ENCODE measurements at places on chromosomes 6 and 20.

- peak; percentile 40 for DNase-seq
Measured at GRCh38 chr20:57999465-58000111, 228.9 kb downstream of the ANKRD60 start.

DNA sequence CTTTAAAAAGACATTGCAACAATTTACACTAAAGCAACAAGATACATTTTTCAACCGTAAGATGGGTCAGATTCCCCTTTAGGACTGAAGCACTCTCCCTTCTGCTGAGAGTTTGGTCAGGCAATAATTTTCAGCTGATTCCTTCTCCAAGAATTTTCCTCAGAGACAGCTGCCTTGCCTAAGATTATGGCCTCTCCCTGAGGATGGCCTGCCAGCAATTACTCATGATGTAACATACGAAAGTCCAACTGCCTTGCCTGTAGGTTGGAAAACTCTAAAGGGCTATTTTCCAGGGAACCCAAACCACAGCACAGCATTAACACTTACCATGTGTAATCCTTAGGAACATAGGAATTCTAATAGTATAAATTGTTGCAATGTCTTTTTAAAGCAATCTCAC, 229.1 kb upstream of the FLRT3 start:
- DNase-seq = no peak

- DNase-seq = no peak
Measured at GRCh38 chr6:51541847-51542246, 545.6 kb downstream of the PKHD1 start.

DNA sequence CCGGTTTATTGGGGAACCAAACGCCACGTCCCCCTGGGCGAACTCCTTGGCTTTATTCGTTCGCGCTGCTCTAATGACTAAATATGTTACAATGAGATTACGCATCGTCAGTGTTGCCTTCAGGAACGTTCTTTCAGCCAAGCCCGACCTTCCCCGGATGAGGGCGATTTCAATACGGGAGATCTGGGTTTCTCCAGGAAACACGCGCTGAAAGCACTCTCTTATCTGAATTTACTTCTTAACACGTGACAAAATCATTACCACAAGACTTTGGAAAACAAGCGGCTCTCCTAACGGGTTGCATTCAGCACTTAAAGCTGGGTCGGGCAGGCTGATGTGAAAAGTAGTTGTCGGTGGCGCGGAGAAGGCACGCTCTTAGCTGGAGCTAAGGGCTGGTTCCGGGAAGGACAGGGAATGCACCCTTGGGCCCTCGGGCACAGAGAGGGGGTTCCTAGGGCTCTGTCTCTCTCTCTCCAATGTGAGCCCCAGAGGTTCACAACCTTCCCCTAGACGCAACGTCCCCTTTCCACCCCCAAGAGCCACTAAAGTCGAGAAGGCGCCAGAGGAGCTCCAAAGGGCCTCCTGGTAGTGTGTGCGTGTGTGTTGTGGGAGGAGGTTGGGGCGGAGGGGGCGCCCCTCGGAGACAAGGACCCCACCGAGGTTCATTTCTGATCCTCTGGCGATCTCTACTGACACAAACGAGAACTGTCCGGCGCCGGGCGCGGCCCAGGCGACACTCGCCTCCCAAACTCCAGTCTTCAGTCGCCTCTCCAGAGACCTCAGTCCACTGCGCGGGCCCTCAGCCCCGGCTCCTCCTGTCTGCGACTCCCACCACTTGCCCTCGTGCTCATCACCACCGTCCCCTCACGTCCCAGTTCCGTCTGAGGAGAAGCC, 7.1 kb upstream of the NKX2-2 start:
- no peak for DNase-seq

DNA sequence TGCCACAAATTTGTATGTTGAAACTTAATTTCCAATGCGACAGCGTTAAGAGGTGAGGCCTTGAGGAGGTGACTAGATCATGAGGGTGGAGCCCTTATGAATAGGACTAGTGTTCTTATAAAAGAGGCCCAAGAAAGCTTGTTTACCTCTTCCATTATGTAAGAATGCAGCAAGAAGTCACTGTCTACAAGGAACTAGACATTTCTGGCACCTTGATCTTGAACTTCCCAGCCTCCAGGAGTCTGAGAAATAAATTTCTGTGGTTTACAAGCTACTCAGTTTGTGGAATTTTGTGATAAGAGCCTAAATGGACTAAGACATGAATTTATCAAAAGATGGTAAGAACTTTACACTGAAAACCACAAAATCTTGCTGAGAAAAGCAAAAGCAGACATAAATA, 173.6 kb upstream of the SGK1 start:
- DNase-seq = no peak

DNA sequence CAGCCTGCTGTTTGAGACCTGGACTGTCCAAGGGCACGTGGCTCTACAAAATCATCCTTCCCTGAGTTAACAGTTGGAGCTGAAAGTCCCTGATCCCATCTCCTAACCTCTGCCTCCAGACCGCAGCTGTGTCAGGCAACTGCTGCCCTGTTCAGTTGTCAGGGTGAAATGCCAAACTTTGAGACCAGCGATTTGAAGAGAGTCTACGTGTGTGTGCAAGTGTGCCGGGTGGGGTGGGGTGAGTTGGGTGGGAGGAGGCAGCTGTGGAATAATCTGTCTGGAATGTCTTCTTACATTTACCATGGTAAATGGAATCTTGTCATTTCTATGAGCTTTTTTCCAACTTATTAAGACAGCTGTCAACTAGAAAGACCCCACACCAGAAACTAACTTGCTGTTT, 81.0 kb upstream of the FAM8A1 start:
- DNase-seq = no peak

DNA sequence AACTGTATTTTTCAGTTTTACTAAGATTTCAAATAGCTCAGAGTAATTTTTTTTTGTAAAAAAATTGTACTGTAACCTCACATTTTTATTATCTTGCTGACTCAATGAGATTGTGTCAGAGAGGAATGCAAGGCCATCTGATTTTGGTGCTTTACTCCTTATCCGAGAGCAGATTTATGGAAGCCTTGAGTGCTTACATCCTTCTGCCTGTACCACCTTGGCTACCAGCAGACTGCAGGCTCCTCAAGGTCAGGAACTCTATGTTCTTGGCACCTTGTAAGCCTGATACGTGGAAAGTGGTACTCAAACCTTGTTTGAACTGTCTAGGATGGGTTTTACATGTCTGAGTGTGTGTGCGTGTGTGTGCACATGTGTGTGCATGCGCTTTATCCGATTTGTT, 80.1 kb upstream of the MLIP start:
- DNase-seq = peak; percentile 45

DNA sequence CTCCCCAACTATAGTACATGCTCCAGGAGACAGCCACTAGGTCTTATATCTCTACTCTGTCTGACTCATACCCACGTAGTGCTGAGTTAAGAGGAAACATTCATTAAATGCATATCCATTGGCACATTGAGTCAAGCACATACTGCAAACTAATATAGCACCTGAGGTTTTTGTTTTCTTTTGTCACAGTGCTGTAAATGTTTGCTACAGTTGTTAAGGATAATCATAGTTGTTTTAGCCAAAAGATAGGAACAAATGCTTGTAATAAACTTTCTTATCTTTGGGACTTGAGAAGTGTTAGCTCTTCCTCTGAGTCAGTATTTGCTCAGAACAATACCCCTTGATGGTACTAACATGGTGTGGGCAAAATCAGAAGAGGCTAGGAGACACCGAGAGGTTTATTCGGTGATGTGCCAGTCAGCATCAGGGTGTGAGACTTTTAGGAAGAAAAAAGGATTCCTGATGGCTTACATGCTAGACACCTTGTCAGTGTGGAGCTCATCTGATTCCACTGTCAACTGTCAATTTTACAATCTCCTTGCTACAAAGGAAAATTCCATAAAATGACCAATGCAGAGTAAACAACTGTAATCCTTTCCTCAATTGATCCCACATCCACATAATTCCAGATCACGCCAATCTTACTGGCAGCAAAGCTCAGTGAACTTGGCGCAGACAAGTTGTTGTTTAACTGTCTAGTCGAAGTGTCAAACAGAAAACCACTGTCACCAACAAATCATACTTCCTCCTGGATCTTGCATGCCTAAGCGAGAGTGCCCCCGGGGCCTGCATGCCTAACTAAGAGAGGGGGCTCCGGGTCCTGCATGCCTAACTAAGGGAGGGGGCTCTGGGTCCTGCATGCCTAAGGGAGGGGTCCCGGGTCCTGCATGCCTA, 36.1 kb downstream of the ELOVL2 start:
- DNase-seq = no peak

DNA sequence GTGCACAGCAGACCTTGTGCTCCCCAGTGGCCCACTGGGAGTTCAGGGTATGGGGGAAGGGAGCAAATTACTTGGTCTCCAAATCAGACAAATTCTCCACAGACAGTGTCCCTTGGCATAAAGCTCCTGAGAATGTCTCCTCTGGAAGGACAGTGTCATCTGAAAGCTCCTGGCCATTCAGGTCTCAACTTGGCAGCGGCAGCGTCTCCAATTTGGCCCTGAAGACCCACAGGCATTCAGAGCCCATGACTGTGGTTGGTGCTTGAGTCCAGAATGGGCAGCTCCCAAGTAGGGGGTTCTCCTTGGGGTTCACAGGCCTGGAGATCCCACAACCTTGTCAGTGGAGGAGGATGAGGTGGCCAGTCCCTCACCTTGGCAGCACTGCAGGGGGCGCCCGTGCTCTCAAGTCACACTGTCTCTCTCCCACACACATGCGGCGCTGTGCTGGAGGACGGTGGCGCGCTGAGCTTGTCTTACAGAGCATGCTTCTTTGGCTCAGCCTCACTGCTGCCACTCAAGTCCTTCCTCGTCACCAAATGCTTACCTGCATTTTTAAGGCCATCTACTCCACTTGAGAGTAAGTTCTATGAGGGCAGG, 20.7 kb downstream of the DYNLRB1 start:
- peak; percentile 83 for DNase-seq

- DNase-seq = no peak
Measured at GRCh38 chr6:37309046-37309445, 44.7 kb upstream of the RNF8 start.

DNA sequence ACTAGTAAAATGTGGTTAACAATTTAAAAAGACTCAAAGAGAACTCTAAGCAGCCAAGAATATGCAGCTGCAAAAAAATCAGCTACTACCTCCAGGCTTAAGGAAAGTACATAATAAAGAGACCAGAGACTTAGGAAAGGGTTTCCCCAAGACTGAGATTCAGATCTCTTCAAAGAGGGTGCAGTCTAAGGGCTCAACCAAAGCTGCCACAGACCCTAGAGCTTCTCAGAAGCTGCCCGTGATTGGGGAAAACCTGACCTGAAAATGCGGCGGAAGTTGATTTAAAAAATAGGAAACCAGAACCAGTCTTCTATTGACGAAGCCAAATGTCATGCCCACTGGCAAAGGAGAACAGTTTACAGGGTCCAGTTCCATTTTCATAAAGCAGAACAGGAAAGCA, 516.8 kb upstream of the MARCKS start:
- no peak for DNase-seq

DNA sequence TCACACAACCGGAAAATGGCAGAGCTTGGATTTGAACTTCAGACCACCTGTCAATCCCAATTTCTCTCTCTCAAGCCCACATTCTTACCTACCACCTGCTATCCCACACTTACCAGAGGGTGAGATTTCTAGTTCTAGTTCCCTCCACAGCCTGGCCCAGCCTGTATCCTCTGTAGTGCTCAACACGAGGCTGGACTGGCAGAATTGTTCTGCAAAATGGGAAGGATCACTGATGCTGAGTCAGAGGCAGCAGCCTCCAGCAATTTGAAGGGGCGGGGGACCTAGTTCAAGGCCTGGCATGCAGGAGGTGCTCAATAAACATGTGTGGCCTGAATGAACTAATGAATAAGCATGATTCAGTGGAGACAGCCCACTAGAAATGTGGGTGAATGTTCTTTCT, 53.6 kb upstream of the TTPAL start:
- no peak for DNase-seq

DNA sequence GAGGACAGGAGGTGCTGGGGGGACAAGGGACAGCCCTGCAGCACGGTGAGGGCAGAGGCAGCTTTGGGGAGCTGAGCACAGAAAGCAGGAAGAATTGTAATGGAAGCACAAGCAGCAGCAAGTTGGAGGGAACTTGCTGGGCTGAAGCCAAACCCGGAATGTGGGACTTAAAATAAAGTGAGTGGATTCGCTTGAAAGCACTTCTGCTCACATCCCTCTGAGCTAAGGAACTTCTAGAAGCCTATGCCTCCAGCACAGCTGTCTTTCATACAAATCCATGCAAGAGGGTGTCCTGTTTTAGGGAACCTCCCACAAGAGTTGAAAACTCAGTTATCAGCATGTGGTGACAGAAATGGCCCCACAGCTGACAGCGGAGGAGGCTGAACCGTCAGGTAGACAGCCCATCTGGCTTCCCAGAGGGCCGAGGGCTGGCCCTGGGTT, 71.4 kb upstream of the MLN start:
- DNase-seq = no peak
